ENCODE measurements at places on chromosomes 12 and 14. TPM values are rescaled to one million over a fixed set of nuclear protein-coding genes. Genes with fewer than 3 reads are reported as not detected.

- no peak overlapping the region for H3K27ac ChIP-seq
- DNase-seq: no peak
- peaks cover 12% of the 10 kb centered on the region for H3K4me1 ChIP-seq
- H3K4me3 ChIP-seq: no peak overlapping the region
Measured at GRCh38 chr14:57058319-57058718, 210.4 kb downstream of the EXOC5 start.

DNA sequence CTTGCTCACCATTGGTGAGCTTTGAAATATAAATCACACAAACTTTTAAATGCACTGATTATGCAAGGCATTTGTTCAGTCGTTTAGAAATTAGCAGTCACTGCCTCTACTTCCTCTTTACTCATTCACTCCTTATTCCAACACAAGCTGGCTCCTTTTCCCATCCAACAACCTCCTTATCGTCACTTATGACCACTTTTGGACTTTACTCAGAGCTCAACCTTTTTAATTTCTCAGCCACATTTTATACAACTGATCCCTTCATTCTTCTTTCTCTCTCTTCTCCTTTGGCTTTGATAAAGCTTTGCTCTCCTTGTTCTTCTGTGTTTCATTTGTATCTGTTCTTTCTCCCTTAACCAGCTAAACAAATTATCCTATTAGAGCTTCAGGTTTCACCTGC lies 126.4 kb upstream of the PLEKHA5 start:
- no peak overlapping the region for H3K27ac ChIP-seq
- H3K27me3 ChIP-seq: no peaks in the 10 kb centered on the region
- no peaks in the 10 kb centered on the region for H3K4me1 ChIP-seq
- no peak for DNase-seq

DNA sequence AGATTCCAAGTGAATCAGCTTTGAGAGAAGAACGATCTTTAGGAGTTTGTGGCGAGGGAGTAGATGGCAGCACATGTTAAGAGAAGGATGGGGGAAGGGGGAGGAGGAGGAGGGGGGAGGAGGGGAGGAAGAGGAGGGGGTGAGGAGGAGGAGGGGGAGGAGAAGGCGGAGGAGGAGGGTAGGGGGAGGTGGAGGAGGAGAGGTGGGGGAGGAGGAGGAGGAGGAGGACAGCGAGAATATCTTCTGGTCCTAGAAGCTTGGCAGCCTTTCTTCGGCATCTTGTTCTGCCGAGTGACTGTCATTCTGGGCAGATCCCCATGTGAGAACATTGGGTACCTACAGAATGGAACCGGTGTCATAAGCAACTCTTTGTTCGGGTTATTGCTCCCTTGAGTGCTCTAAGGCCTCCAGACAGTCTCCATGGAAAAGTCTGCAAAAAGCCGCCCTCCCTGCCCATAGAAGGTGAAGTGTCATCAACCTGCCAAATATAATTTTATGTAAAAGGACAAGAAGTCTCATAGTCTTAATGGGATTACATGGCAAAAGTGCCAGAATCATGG lies 6.9 kb downstream of the RFC5 start:
- H3K27ac ChIP-seq: no peak overlapping the region
- H3K36me3 ChIP-seq: peaks cover 75% of the 10 kb centered on the region
- peaks cover 11% of the 10 kb centered on the region for H3K4me1 ChIP-seq
- DNase-seq: no peak
- H3K27me3 ChIP-seq: no peaks in the 10 kb centered on the region

GRCh38 chr14:63192085-63192484 lies 12.2 kb upstream of the RHOJ start:
- H3K27me3 ChIP-seq: no peaks in the 10 kb centered on the region
- no peaks in the 10 kb centered on the region for H3K36me3 ChIP-seq
- H3K4me3 ChIP-seq: no peak overlapping the region
- no peaks in the 10 kb centered on the region for H3K4me1 ChIP-seq
- no peak overlapping the region for H3K27ac ChIP-seq

Gene ACOT6
- not detected for total RNA-seq

Gene NUAK1
- not detected for total RNA-seq

Gene EMC9
- 53.2 TPM for total RNA-seq

Gene MYO1A
- 1.4 TPM for total RNA-seq

Gene NPFF
- total RNA-seq: not detected
